Activated CD8-positive, alpha-beta memory T cell treated with anti-CD3 and anti-CD28 coated beads for 48 hours (primary cell): ENCODE measurements at places on chromosomes 3 and 15.

GRCh38 chr15:80636675-80637074 is 58.4 kb upstream of the ABHD17C start:
- no peak for DNase-seq

GRCh38 chr3:111588527-111588926 is 6.6 kb downstream of the ZBED2 start:
- DNase-seq: no peak

GRCh38 chr3:21328711-21329390 is 422.2 kb downstream of the ZNF385D start:
- DNase-seq: no peak

GRCh38 chr3:51980253-51980652 is 3.1 kb upstream of the ACY1 start:
- no peak for DNase-seq

GRCh38 chr3:174325171-174325570 is 534.0 kb upstream of the NAALADL2 start:
- DNase-seq: no peak

- no peak for DNase-seq
Measured at GRCh38 chr3:197520311-197521276, 35.2 kb downstream of the BDH1 start.

- DNase-seq: no peak
Measured at GRCh38 chr3:132550579-132551305, 46.3 kb upstream of the ACKR4 start.

DNA sequence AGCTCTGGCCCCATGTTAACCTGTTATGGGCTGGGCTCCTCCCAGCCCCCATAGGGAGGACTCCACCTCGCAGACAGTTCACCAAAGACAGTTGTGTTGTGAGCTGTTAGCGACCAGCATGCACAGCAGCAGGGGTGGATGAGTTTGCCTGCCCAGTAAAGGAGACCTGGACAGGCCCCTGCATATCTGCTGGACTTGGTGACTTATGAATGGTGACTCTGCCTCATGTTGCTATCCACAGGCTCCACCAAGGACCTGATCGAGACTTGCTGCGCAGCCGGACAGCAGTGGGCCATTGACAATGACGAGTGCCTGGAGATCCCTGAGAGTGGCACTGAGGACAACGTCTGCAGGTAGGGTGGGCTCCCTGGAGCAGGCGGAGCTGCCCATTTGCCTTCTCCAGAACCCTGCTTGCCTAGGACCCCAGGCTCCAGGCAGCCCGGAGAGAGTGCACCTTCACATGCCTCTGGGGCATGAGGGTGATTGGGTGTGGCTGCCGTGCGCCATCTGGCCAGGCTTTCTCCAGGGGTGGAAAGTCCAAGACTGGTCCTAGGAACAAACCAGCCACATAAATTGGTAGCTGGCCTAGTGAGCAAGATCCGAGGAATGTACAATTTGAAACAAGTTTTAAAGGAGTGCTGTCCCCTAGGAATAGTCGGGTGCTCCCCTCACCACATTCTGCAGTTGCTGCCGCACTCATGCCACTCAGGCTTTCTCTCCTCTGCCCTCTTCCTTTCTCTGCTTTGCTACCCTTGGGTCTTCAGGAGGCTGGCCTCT is 59.1 kb downstream of the FBLN2 start:
- DNase-seq: no peak

DNA sequence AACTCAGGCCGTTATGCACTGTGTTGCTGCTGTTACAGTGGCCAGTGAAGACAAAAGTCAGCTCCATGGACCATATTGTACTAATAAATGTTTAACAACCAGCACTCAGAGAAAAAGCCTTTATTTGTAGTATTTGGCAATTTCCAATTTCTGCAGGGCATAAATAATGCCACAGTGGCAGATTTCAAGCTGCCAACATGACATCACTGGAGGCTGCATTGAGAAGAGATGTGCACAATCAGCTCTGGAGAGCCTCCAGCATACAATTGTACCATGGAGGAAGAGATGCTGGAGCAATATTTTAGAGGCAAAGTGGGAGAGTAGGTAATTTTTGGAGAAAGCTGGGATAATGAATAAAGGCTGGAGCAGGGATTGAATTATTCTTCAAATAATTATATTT is 9.7 kb upstream of the ALCAM start:
- DNase-seq: no peak

DNA sequence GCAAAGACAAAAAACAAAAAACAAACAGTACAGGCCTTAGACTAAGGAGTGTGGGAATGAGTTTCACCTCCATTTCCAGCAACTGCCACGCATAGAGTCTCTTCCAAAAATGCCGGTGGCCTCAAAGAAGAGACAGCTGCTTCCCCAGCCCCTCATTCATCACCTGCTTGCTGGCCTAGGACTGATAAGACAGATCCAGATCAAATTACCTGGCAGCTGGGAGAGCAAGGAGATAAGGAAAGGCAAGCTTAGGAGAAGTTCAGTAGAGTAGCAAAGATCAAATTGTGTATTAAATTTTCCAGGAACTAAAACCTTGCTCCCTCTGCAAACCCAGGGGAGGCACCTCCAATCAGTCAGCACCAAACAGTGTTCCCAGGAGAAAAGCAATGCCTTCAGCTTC is 325.8 kb upstream of the CTNNB1 start:
- no peak for DNase-seq

DNA sequence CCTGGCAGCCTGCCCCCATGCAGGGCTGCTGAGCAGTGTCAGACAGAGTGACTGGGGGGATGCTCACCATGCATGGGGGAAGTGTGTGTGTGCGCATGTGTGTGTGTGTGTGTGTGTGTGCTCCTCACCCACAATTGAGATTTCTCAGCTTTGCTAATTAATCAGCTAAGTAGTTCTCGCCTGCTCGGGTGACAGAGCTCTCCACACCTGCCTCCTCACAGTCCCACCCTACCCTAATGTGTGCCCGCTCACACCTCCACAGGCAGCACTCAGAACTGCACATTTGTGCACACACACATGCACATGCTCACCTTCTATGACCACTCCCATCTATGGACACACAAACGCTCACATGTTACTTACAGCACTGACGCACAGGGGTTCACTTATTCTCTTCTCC is 37.3 kb downstream of the CACNA2D2 start:
- no peak for DNase-seq

- DNase-seq: no peak
Measured at GRCh38 chr3:149479621-149480325, 5.3 kb downstream of the TM4SF4 start.

- DNase-seq: no peak
Measured at GRCh38 chr15:25169318-25169717, 214.5 kb downstream of the SNRPN start.

GRCh38 chr3:89380016-89380415 is 272.6 kb downstream of the EPHA3 start:
- DNase-seq: no peak

DNA sequence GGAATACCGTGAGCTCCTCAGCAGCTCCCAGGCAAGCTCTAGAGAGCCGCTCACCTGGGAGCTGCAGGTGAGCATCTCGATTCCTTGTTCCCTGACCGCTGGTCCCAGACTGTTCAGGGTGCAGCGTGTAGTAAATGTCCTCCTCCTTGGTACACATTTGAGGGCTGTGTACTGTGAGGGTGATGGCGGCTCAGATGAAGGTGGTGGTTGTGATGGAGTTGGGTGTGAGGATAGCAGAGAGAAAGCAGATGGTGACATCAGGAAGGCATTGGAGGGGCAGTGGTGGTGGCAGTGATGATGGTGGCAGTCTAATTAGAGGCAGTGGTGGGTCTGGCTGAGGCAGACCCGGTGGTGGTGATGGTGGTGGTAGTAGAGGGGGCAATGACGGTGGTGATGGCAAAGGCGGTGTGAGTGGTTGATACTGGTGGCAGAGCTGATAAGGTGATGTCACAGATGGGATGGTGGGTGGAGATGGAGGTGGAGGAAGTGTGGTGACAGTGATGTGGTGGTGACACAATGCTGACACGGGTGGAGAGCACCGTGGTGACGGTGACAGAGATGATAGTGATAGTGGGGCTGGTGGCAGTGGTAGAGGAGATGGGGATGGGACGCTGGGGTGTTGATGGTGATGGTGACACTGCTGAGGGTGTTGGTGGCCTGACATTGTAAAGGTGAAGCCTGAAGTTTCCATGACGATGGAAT is at the start of gene DNAJB8:
TSS of gene DNAJB8 (minus strand) at position 51 of the 702 bp plus-strand sequence. CDS start 3,645 bp downstream, outside the sequence.
- DNase-seq: no peak

DNA sequence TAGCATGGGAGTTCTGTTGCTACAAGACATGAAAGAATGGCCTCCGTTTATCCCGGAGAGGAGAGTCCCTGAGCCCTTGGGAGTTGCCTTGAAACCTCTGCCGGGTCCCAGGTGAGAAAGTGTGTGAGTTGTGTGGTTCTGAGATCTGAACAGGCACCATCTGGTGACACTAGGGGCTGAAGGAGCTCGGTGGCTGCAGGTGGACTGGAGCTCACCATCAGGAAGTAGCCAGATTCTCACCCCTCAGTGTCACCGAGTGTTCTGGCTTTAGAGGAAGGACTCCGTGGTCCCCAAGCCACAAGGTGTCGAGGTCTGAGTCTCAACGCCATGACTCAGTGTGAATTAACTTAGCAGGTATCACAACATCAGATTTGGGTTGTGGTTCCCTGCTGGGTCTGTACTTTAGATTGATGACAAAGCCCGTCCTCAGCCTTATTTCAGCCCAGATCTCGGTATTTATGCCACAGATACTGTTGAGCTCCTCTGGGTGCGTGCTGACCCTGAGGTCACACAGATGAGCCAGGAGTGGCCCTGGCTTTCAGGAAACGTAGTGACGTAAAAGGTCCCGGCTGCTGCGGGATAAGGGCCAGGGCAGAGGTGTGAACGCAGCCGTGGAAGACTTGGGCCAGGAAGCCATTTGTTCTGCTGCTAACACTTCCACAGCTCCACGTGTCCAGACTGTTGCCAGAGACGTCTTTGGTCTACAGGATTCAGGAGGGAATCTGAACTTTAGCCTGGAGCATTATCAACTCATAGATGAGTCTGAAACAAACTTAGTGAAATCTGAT is 54.4 kb downstream of the PGPEP1L start:
- peak; percentile 17 for DNase-seq

- no peak for DNase-seq
Measured at GRCh38 chr3:110859993-110860392, 211.6 kb upstream of the NECTIN3 start.

DNA sequence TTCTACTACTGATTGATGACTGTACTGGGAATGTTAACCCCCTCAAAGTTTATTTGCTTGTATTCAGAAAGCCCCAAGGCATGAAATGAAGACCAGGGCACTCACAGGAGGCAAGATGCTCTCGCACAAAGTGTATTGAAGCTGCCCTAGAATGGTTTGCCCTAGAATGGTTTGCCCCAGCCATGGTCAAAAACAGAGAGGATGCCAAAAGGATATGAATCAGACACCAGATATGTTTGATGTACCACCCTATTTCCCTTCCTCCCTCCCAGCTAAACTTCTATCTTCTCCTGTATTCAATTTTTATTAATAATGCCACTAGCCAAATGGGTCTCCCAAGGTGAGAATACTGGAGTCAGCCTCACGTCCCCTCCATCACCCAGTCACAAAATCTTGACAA is 101.3 kb downstream of the TMCO5A start:
- DNase-seq: no peak
